ENCODE measurements at places on chromosomes 1 and 21.

GRCh38 chr1:246856371-246856770 is 75.4 kb downstream of the AHCTF1 start:
- DNase-seq = no peak

DNA sequence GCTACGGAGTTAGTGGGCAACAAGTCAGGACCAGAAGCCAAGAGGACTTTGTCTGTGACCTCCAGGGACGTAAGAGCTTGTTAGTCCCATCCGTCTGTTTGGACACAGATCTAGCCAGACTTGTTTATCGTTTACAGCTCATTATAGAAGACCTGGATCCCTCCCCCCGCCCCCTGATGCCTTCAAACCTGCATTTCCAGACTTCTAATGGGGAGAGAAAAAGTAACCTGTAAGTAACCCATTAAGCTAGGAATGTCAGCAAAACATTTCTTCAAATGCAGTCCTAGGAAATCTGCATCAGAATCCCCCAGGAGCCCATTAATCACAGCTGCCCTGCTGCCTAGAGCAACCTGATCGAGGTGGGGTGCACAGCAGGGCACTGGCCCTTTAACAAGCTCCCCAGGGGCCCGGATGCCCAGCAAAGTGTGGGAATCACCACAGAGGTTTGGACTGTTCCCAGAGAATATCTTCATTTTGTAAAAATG is 1.4 kb upstream of the MAD2L2 start:
- DNase-seq = no peak

DNA sequence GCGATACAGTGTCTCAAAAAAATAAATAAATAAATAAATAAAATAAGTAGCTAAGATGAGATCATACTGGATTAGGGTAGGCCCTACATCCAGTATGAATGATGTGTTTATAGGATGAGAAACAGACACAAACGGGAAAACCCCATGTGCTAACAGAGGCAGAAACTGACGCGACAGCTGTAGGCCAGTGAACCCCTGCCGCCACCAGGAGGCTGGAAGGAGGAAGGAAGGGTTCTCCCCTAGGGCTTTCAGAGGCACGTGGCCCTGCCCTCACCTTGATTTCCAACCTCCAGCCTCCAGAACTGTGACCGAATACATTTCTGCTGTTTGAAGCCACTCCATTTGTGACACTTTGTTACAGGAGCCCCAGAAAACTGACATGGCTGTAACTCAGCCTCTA is 38.5 kb downstream of the CHD5 start:
- no peak for DNase-seq

DNA sequence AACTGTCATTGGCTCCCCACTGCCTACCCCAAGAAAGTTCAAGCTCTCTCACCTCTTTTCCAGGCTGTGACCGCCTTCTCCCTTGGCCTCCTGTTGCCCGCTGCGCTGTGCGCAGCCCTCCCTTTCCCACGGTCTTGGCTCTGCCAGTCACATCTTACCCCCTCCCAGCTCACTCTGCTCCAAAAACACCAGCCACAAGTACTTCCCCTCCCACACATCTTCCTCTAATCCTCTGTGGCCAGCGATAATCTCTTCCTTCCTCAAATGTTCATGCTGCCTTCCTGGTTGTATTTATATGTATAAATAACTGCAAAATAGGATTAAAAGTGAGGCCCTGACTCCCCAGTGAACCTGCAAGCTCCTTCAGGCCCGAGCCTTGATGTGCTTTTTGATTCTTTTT is 81.8 kb downstream of the AJAP1 start:
- DNase-seq = no peak

- DNase-seq = no peak
Observed at GRCh38 chr1:24052220-24052619, 59.7 kb downstream of the MYOM3 start.

- DNase-seq = no peak
Observed at GRCh38 chr1:224042557-224043118, 71.3 kb upstream of the FBXO28 start.

DNA sequence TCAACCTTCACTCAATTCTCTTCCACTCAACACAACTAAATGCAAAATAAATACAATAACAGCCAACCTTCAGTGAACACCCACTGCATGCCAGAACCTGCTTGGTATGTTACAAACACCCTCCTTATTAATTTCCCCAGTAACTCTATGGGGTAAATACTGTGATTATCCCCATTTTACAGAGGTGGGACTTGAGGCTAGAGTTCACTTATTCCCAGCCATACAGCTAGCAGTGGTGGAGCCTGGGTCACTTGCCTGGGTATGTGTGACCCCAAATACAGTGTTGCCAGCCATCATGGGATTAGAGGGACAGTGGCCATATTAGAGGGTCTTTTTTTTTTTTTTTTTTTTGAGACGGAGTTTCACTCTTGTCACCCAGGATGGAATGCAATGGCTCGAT is 1.6 kb downstream of the CPLANE2 start:
- DNase-seq = no peak

- DNase-seq = no peak
Observed at GRCh38 chr1:167546935-167547334, 6.6 kb downstream of the CREG1 start.

DNA sequence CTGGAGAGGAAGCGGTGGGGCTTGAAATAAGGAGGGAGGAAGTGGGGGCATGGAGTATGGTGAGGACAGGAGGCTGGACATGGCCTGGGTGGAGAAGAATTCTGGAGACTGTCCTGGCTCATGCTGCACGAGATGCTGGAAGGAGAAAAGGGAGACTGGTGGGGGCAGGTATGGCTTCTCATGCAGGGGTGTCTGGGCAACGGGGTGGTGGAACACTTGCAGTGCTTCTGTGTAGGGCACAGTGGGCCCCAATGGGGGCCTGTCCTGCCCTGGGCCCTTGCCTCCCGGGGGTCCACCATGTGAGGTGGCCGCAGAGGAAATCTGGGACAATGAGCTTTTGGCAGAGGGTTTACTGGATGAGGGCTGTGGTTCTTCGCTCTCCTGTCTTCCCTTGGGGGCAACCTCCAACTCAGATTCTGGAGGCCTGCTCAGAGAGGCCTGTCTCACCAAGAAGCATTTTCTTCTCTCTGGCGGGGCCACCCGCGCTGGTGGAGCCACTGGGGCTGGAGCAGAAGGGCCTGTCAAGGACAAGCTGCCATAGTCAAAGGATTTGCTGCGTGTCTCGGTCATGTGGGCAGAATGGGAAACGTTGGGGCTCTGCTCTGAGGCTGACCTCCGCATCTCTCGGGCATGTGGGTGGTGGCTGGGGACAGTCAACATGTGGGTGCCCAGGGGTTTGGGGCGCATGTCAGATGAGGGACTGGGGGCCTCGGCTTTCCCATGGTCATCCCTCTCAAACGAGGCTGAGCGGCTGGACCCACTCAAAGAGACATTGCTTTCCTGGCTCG is 96.9 kb upstream of the EDN2 start:
- DNase-seq = no peak

- no peak for DNase-seq
Observed at GRCh38 chr1:214446772-214447556, 104.4 kb downstream of the PTPN14 start.

DNA sequence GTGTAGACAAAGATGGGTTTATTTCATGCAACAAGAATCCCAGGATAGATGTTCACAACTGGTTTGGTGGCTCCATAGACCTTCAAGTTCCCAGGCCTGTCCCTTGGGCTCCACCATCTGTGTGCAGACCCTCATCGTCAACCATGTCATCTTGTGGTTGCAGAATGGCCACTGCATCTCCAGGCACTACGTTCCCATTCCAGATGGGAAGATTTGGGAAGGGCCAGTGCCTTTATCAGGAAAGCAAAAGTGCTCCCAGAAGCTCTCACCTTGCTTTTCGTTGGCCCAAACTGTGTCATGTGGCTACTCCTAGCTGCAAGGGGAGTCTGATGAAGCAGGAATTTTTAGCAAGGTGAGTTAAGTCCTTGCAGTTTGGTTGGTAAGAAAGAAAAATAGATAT is 12.8 kb downstream of the TMCC2 start:
- no peak for DNase-seq

DNA sequence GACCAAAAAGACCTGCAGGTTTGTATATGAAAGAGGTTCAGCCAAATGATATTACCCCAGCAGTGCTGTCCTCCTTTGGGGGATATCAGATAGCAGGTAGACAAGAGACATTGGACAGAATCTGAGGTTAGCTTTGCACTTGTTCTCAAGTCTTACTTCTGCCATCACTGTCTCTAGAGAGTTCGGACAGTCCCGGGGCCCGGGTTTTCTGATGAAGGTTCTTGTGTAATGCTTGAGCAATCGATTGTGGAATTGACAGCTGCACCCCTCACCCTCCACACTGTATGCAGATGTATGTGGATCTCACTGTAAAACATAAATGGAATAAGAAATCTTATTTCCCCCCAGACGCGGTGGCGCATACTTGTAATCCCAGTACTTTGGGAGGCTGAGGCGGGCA is 56.2 kb upstream of the MORC3 start:
- DNase-seq = no peak

- DNase-seq = no peak
Observed at GRCh38 chr21:17828223-17828622, 9.1 kb upstream of the C21orf91 start.

DNA sequence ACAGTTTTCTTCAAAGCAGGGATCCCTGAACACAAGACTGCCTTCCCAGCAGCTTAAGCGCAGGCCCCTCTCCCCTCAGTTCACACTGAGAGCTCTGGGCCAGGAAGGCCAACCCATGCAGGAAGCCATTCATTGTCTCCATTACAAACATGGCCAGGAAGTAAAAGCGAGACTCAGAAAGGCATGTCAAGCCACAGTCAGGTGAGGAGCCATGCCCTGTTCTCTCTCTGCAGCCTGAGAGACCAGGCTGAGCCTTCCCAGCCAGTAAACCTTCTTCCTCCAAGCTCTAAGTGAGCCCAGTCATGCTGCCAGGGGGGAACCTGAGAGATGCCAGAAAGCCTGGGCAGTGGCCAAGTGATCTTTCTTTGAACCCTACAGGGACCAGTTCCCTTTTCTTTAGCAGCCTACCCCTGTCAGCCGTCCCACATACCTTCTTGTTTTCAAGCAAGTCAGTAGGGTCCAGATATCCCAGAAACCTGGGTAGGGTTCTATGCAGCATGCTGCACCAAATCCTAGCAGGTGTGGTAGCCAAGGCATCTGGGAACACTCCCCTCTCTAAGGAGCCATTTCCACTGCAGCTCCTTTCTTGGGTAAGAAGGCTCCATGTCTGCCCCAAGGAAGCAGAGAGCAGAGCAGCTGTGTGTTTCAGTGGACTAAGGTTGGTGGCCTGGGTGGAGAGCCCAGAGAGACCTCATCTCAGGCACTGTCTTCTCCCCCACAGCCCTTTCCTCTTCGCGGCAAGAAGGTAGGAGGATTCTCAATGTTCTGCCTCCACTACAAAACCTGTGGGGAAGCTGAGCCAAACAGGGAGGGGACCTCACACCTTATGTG is 977 bp downstream of the TRAF3IP3 start:
- no peak for DNase-seq

- DNase-seq = no peak
Observed at GRCh38 chr1:207155028-207155427, 51.0 kb downstream of the C4BPA start.

DNA sequence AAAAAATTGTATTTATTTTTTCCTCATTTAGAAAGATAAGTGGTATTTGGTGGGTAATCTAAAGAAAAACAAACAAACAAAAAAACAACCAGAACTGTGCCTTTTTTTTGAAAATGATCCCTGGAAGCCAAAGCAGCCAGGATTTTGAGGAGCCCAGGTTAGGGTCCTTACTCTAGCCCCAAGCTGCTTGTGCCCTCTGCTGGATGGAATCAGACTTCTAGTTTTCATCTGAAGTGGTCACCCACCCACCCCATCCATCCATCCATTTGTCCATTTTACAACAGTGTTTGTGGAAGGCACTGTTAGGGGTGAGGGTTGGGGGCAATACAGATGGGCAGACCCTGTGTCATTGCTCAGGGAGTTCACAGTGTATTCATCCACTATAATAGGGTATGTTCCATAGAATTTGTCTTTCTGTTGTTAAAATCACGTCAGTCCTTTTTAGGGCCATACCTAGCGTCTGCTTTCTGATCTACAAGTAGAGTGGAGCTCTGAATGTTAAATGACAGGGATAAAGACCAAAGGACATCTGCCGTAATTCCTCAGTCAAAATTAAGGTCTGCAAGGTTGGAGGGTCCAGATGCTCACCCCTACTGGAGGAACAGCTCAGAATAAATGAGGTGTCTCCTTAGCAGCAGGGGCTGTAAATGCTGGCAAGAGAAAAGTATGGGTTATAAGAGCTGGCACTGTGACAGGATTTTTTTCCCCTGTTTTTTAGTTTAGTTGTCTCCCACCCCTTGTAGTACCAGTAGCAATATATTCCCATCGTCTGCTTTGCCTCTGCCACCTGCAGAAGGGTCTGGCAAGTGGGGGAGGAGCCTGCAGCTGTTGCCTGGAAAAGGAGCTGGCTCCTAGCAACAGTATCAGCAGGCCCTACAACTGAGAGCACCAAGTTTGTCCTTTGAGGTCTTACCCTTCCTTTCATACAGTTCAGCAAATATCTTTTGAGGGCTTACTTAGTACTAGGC is 3.2 kb downstream of the LRRC42 start:
- no peak for DNase-seq

DNA sequence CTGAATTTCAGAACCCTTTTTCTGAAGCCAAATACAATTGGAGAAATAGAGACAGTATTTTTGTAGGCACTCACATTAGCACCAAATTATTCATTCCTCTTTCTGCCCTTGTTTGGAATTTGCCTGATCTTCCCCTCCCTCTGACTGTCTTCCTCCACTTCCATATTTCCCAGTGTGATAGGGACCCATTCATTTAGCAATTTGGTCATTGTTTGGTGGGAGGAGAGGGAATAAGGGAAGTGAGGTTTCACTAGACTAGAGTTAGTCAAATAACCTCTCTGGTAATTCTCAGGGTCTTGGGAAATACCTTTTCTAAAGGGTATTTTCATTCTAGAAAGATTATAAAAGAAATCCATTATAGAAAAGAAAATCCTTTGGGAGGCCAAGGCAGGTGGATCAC is 31.0 kb upstream of the MTMR11 start:
- DNase-seq = no peak

- DNase-seq = no peak
Observed at GRCh38 chr1:19773485-19773884, 26.2 kb downstream of the TMCO4 start.

- no peak for DNase-seq
Observed at GRCh38 chr1:61654067-61654466, 70.9 kb downstream of the TM2D1 start.

GRCh38 chr1:57858740-57859139 is 434.9 kb upstream of the DAB1 start:
- DNase-seq = no peak

DNA sequence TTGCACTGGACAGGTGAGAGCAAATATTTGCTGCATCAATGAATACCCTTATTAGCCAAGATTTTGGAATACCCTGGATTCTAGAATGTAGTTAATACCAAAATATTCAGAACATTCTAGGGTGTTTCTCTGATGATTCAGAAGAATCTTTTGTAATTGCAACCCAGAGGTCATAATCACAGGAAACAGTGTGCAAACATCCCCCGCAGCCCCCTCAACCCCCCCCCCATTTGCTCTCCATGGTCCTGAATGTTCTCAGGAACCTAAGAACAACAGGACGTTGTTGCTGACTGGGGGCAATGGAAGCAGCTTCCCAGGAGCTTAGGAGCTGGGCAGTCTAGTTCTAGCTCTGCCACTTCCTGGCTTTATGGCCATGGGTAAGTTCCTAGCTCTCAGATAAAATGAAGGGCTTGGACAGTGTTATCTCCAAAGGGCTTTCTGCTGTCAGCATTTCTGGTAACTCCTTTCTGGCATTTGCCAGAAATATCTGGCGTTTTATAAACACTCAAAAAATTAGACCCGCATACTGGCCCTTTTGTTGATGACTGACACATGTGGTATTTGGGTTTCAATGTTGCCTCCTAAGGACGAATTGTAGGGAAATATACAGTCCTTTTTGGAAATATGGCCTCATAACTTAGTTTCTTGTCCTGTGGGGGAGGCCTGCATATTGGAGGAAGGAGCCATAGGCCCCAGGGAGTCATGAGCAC is 178.6 kb downstream of the RRAGC start:
- no peak for DNase-seq

Measured in stimulated activated CD8-positive, alpha-beta memory T cell treated with anti-CD3 and anti-CD28 coated beads, Interleukin-4, amount 100 ng/mL, for 24 hours (primary cell).